ENCODE measurements at places on chromosomes 7 and 10.

GRCh38 chr10:123869020-123869414 is 22.6 kb downstream of the CPXM2 start:
- no peak for DNase-seq

- DNase-seq: no peak
Measured at GRCh38 chr10:2891073-2891769, 176.1 kb upstream of the PFKP start.

DNA sequence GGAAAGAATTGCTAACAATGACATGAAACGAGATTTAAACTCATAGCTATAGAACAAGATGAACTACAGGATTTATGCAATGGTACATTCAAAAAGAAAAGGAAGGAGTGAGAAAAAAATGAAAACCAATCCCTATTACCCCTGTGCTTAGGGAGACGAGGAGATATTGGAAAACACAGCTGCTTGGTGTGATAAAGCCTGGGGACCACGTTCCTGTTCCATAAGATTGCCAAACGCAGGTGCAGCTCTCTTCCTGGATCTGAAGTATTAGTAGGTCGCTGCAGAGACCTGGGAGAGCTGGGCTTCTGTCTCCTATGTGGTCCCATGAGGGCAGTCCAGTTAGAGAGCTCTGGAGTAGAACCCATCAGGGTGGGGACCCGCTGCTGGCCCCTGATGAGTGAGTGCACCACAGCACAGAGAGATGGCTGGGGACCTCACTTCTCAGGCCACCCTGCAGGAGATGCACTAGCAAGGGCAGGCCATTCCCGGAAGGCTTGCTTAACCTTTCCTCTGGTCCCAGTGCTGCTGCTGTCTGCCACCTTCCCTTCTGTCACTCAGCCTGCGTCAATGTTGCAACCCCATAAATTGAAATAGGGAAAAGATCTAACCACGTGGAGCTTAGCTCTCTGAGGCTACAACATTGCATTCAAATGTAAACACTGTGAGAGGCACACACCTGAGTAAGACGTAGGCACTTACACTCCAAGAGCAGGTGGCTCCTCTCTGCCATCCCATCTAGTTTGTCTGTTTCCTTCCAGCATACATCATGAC is 57.9 kb downstream of the MTPN start:
- DNase-seq: no peak

- no peak for DNase-seq
Measured at GRCh38 chr10:120156614-120157274, 264.2 kb downstream of the SEC23IP start.

- DNase-seq: no peak
Measured at GRCh38 chr10:132670546-132671227, 115.3 kb downstream of the NKX6-2 start.

DNA sequence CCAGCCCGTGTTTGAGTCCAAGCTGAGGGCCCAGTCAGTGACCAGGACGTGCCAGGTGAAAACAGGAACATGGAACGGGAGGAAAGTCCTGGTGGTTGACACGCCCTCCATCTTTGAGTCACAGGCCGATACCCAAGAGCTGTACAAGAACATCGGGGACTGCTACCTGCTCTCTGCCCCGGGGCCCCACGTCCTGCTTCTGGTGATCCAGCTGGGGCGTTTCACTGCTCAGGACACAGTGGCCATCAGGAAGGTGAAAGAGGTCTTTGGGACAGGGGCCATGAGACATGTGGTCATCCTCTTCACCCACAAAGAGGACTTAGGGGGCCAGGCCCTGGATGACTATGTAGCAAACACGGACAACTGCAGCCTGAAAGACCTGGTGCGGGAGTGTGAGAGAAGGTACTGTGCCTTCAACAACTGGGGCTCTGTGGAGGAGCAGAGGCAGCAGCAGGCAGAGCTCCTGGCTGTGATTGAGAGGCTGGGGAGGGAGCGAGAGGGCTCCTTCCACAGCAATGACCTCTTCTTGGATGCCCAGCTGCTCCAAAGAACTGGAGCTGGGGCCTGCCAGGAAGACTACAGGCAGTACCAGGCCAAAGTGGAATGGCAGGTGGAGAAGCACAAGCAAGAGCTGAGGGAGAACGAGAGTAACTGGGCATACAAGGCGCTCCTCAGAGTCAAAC is 5.2 kb downstream of the GIMAP5 start:
- DNase-seq: no peak

DNA sequence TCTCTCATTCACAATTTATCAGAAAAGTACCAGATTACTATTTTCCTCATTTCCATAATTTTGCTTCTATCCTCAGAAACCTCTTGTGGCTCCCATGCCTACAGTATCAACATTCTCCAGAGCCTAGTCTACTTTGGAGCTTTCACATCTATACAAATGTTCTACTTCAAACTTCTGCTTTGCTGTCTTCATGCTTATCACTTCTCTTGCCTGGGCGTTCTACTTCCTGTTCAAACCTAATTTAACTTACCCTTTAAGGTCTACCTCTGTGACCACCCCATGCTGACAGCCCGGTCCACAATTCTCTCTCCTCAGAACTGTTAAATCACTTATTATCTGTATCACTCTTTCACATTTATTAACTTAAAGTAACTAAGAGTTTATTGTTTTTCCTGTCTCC is 6.1 kb upstream of the PTPN12 start:
- no peak for DNase-seq

All from stimulated activated CD4-positive, alpha-beta T cell treated with anti-CD3 and anti-CD28 coated beads, Interleukin-15, amount 100 ng/mL, for 1 hour (primary cell).